ENCODE measurements at places on chromosomes 11 and 22.

DNA sequence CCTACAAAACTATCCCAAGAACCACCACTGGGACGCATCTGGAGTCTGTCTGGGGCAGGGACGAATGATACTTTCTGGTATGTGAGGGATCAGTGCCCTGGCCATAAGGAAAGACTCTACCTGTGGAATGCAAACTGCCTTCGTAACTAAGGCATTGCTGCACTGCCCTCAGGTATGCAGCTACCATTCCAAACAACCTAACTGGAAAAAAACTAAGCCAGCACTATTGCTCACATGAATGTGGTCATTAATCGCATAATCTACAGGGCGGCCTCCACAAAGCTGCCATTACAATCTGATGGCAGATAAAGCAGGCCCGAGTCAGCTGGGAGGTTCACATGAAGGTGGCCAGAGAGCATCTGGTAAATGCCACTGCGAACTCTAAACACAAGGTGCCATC lies 3.9 kb downstream of the PACSIN2 start:
- no peak for DNase-seq

GRCh38 chr11:32090545-32091370 lies at the start of gene RCN1:
Gene RCN1 (plus strand): TSS chr11:32091074. CDS start chr11:32091197, 123 bp downstream.
- DNase-seq = peak; percentile 76

DNA sequence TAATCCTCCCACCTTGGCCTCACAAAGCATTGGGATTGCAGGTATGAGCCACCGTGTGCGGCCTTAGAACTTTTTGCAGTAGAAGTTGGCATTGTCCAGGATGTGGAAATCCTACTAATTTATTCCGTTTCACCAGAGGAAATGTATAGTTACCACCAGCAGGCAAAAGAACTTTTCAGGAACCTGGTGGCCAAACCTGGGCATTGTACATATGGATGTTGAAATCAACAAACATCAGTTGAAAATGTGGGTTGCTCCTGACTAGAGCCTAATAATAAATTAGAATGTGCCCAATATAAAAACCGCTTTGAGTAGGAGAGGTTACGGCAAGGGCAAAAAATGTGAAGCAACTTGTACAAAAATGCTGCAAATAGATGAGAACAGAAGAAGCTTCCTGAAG lies 40.7 kb upstream of the XBP1 start:
- DNase-seq = no peak

GRCh38 chr22:17222503-17222902 lies 3.3 kb upstream of the ADA2 start:
- DNase-seq = no peak

GRCh38 chr22:17548010-17548755 lies 15.1 kb upstream of the SLC25A18 start:
- DNase-seq = no peak

GRCh38 chr22:29003975-29004646 lies 57.5 kb downstream of the C22orf31 start:
- DNase-seq = no peak

DNA sequence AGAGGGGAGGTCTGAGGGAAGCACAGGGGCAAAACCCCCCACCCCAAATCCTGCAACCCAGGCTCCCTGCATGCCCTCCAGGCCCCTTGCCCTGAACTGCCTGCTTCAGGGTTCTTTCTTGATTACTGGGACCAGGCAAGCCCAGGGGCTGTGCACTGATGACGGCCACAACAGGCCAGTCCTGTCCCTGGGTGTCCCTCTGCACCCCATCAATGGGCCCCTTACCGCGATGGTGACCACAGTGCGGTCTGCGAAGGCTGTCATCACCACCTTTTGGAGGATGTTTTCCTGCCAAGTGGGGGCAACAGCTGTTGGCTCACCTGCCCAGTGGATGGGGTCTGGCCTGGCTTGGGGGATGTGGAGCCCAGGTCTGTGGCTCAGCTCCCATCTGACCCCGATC lies 5.0 kb upstream of the KCNJ11 start:
- no peak for DNase-seq

- DNase-seq = peak; percentile 85
These were observed 44.8 kb upstream of the ANO3 start for GRCh38 chr11:26287067-26287518.

GRCh38 chr11:36162006-36162882 lies 127.0 kb downstream of the COMMD9 start:
- no peak for DNase-seq

DNA sequence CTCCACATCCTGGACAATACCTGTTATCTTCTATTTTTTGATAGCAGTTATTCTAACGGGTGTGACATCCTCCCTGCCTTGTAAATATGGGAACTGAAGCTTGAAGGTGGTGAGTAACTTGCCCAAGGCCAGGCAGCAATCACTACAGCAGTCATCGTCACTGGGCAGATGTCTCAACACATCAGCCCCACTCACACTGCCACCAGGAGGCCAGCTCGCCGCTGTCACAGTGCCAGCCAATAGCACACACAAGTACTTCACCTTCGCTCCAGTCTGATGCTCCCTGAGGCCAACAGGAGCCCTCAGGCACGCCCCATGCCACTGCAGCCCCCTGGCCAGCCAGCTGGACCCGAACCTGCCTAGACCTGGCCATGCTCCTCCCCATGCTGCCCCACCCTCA lies 4.9 kb upstream of the TTLL1 start:
- DNase-seq = no peak

GRCh38 chr11:87097582-87097981 lies 59.8 kb downstream of the TMEM135 start:
- peak; percentile 26 for DNase-seq

DNA sequence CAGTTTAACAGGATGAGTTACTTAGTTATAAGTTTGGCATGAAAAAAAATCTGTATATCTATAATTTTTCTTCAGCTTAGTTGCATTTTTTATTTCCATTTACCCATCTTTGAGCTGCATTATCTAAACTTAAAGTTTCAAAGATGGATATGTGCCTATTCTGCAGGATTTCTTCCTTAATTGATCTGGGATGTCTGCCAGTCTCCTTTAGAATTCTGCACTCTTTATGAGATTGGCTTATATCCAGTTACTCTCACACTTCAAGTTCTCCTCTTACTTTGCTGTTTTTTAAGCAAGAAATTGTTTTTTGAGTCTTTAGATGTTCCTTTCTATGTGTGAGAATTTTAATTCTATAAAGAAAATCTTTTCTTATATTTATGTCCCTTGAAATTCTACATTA lies 5.1 kb upstream of the PDGFD start:
- DNase-seq = no peak

GRCh38 chr11:19525714-19526113 lies 186.9 kb upstream of the NAV2 start:
- no peak for DNase-seq

DNA sequence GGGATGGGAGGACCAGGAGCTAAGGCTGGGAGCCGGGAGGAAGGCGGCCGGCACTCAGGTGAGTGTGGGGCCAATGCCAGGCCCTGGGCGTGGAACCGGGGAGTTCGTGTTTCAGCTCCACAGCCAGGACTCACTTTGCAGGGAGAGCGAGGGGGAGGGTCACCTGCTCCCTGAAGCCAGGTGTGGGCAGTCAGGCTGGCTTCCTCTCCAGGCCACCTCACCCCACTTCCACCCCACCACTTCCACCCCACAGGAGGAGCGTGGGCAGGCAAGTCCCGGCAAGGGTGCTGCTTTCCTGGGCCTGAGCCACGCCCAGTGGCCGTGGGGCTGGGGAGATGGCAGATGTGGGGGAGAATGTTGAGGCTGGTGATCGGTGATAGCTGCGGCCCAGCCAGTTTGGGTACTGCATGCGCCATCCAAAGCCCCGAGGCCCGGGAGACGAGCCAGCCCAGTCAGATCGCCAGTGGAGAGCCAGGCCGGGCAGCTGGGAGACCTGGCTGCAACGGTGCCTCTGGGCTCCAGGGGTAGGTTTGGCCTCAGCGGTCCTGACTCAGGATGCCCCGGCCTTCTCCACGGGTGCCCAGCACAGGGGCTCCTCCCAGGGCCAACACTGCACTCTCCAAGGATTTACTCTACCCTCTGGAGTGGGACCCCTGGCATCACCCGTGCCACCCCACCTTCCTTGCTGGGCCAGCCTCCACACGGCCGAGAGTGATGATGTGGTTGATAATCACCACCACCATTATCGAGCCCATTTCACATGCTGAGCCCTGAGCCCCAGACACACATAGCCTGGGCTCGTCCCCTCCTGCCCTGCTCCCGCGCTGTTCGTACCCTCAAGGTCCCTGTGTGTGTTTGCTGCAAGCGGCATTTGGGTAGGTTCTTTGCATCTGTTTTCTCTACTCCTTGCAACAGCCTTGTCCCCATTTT lies 93.8 kb downstream of the WNT7B start:
- DNase-seq = no peak

GRCh38 chr11:1476940-1477736 lies 9.4 kb downstream of the MOB2 start:
- no peak for DNase-seq

GRCh38 chr11:131760091-131761061 lies 390.0 kb downstream of the NTM start:
- peak; percentile 88 for DNase-seq

DNA sequence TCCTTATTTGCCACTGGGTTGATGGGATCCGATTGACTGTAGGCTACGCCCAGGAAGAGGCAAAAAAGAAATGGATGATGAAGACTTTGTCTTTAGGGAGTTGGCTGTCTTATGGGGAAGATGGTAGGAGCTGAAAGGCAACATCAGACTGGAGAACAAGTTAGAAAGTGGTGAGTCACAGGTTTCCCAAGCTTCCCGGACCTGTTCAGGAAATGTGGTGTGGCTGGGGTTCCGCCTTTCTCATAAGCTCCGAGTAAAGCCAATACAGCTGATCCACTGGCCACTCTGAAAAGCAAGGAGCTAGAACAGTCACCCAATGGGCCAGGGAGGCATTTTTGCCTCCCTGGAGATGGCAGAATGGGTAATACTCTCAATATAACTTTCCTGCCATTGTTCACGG lies 194.5 kb downstream of the SNX19 start:
- no peak for DNase-seq

DNA sequence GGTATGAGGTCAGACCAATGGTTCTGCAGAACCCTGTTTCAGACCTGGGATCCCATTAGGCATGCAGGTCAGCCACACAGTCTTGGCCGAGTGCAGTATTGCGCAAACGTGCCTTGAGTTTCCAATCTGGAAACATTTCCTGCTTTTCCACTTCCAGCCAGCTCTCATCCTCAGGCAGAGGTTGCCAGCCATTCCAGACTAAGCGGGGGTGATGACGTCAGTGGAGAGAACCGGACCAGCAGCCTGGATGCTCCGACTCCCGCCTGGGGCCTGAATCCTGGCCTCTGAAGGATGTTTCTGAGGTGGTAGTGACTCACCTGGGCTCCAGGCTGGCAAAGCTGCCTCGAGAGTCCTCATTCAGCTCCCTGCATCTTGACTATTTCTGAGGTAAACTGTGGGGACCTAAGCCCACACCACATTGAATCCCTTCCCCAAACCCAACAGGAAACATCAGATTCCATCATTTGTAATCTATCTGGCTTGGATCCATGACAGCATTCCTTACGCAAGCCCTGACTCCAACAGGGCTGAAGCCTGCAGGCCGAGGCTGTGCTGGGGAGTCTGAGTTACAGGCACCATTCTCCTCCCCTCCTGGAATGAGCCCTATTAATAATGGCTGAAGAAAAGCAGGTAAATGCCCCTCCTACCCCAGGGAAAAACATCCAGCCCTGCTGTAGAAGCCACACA lies 83.0 kb downstream of the ABTB2 start:
- DNase-seq = peak; percentile 97

DNA sequence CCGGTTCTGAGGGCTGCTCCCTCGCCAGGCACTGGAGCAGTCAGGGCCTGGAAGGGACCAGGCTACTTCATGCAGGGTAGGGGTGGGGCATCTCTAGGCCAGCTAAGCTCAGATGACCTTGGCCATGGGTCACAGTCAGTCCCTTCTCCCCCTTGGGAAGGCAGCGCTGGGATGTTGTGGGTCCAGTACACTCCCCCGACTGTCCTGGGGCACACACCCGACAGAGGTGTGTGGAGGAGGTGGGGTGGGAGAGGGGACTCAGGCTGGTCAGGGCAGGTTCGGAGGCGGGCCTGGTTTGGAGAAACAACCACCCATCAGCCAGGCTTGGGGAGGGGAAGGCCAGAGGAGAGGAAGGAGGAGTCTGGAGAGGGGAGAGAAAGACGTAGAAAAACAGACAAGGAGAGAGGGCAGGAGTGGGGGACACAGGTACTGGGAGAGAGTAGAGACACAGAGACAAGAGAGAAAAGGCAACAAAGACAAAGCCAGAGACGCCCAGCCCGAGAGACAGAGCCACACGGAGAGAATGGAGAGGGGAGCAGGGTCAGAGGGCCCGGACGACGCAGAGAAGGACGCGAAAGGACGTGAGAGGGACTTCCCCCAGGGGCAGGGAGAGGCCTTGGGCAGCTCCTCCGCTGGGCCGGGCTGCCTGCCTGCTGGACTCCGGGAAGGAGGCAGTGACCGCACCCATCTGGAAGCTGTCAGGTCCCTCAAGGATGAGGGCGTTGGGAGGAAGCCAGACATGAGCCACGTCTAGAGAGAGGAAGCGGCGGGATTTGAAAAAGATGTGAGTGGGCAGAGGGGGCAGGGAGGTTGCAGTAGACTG lies 30.6 kb upstream of the TSKU start:
- DNase-seq = peak; percentile 29

DNA sequence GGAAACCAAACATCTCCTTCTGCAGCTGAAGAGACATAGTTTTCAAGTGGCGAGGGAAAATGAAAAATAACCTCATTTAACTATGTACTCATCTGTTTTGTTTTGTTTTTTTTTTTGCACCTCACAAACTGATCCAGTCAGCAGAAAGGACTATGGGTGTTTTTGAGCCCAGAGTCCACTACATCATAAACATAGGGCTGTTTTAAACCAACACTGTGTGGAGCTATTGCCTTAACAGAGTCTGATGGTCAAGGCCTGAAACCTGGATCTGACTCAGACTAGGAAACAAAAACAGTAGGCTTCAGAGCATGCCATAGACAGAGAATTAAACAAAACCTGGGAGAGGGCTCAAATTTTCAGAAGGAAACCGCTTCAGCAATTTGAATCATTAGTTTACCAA lies 99.3 kb upstream of the FSHB start:
- DNase-seq = no peak

DNA sequence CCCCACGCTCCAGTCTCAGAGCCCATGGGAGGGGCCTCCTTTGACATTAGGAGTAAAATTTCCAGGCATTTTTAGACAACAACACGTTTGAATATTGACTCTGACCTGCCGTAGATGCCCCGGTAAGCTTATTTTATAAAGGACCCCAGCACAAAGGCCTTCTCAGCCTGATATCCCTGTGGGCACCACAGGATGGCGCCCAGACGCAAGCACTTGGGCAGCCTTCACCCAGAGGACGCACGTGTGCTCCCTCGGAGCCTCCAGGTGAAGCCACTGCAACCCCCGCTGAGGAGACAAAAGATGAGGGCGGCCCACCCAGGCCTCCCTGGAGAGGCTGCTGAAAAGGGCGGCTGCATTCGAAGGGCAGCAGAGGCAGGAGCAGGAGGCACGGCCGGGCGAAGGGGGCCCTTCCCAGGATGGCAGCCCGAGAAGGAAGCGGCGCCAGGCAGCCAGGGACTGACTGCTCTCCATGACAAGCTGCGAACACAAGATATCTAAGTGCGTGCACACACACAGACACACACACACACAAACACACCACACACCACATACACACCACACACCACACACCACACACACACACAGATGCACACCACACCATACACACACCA lies 15.2 kb upstream of the TH start:
- DNase-seq = no peak

- no peak for DNase-seq
These were observed 161.6 kb downstream of the NAV2 start for GRCh38 chr11:19874266-19874665.

Measured in HCEC 1CT (cell line).